ENCODE measurements at places on chromosomes 5 and 9.

- DNase-seq, result no peak
These were observed 2.9 kb downstream of the NTNG2 start for GRCh38 chr9:132164604-132165362.

DNA sequence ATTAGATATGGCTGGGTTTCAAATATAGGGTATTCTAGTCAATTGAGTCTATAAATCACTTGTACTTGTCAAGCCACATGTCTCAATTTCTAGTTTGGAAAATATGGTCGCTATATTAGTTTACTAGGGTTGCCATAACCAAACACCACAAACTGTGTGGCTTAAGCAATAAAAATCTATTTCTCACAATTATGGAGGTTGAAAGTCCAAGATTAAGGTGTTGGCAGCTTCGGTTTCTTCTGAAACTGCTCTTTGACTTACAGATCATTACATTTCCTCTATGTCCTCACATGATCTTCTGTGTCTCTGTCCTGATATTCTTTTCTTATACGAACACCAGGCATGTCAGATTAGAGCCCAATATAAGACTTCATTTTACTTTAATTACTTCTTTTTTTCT, 55.8 kb upstream of the BASP1 start:
- DNase-seq, result no peak

- no peak for DNase-seq
These were observed 180.1 kb downstream of the MACROH2A1 start for GRCh38 chr5:135218790-135219568.

DNA sequence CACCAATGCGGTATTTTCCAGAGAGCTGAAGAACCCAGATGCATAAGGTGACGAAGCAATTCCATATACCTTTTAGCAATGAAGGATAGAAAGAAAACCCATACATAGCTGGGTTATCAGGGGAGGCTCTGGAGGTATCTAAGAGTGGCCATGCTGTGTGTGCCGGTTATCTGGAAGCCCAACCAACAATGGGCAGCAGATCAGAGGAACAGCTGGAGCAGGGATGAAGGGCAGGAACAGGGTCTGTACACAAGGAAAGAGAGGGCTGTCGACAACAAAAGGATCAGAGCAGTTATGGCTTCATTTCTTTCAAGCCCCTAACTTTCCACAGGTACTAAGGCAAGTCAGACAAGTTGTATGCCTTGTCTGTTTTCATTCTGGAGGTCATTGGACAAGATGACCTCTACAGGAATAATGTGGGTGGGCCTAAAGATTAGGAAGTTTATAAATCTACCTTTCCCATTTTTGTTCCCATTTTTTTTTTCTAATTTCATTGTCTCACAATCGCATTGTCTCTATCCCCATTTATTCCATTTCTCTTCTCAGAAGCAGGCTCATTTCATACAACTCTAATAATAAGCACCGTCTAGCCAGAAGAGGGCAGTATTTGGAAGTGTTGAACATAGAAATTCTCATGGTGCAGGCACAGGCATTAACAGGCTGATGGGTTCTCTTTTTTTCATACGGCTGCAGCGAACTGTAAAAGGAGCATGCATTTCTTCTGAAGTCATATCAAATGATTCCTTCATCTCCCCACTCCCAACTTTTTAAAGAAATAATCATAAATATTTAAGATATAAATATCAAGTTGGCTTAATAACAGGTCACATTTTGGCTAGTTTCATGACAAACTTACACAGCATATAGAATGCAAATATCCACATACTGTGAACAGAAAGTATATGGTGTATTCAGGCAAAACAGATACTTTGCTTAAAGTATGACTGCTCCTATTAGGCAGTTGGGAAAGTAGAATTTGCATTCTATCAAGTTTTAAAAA, 63.5 kb downstream of the ZNF474 start:
- peak; percentile 68 for DNase-seq

- no peak for DNase-seq
These were observed 103.3 kb downstream of the ZSWIM6 start for GRCh38 chr5:61435368-61435767.

DNA sequence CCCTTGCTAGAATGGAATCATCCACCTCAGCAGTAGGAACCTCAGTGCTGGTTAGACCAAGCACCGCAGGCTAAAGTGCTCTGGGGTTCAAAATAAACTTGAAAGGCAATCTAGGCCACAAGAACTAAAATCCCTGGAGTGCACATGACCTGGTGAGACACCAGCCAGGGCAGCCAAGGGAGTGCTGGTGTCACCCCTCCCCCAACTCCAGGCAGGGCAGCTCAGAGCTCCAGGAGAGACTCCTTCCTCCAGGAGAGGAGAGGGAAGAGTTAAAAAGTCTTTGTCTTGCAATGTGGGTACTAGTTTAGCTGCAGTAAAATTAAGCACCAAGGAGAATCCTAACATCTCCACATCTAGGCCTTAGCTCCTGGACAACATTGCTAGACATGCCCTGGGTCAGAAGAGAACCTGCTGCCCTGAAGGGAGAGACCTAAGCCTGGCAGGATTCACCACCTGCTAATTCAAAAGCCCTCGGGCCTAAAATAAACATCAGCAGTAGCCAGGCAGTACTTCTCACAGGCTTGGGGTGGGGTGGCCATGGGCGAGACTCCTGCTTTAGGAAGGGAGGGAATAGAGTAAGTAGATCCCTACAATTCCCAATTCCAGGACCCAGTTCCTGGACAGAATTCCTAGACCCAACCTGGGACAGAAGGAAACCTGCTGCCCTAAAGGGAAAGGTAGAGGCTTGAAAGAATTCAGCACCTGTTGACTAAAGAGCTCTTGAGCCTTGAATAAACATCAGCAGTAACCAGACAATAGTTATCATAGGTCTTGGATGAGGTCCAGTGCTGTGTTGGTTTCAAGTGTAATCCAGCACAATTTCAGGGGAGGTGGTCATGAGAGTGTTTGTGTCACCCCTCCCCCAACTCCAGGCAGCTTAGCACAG, 25.8 kb downstream of the UGT3A2 start:
- DNase-seq, result no peak

DNA sequence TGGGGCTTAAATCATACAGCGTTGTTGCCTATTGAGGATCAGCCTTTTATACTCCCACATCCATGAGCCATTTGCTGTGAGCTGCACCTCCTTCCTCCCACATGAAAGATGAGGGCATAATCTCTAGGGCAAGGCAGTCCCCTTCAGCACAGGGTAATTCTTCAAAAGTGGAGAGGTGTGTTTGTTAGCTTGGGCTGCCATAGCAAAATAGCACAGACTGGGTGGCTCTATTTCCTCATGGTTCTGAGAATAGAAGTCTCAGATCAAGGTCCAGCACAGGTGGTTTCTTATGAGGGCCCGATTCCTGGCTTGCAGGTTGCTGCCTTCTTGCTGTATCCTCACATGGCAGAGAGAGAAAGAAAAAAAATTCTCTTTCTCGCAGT, 121.8 kb upstream of the SLC12A2 start:
- no peak for DNase-seq

DNA sequence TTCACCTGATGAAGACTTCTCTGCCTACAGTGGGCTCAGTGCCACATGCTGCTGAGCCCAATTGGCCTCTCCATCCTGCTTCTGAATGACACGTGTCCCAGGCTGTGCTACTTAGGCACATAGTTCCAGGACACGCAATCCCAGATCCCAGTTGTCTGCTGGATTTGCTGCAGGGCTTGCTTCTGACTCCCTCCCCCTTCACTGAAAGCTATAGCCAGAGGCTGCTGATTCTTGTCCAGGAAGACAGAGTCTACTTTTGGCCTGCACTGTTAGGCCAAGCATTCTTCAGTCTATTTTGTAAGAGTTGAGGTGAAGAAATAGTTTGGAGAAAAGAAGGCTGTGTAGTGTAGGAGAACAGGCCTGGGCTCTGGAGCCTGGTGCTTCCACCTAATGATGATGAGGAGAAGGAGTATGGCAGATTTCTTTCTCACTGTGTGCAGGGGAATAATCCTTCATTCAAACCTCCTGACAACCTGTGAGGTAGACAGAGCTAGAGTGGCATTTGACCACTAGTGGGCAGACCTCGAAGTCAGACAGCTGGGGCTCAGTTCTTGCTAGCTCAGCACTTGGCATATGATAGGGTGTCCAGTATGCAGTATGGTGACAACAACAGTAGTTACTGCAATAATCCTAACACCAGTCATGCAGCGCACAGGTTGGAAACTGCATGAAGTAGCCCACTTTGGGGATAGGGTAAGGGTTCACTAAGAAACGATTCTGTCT, 19.5 kb upstream of the ASPN start:
- DNase-seq, result peak; percentile 60

DNA sequence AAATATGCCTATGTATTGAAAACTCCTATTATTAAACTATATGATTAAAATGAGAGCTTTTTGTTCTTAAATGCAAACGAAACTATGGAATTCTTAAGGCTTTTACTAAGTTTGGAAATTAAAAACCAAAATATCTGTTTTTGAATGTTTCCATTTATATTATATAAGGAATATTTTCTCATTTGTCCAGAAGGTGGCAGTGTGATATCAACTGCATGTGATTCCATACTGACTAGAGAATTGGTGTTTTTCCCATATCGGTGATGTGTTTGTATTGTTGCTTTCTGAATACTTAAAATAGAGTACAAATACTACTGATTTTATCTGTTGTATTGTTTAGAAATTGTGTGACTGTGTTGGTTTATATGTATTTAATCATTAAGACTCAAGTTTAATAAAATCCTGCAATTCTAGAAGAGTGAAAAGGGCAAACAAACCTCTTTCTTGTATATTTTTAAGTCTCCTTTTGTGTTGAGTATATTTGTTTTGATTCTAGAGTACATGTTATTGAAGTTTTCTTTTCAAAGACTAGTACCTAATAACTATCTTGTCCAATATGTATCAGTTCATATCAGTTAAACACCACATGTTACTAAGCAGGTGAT, 320.8 kb downstream of the CCDC171 start:
- peak; percentile 55 for DNase-seq

DNA sequence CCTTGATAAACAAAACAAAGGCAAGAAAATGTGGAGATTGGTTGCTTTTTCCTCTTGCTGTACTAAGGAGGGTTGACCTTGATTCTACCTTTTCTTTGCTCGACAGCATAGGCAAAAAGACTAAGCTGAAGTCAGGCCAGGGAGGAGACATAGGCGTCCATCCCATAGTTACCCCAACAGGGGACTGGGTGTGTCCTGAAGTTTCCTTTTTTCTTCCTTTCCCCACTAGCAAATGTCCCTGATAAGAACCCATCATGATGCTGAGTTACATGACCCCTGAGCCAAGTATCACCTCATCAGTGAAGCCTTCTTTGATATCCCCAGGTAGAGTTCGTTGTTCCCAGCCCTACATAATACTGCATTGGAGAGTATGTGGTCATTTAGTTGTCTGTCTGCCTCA, 9.9 kb upstream of the SHROOM1 start:
- no peak for DNase-seq

DNA sequence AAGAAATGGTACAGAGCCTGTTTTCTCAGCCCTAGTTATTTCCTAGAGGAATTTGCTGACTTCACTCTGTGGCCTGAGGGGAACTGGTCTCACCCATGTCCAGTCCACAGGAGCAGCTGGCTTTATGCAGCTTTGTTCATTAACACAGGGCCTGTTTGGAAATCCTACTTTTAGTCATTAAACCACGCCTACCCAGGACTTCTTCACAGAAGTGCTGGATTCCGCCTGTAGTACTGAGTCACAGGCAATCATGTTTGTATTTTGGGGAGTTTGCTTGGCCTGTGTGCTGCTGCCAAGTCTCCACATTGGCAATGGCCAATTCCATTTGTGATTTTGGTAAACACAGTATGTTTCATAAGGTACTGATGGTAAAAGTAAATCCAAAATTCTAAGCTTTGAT, 52.8 kb downstream of the CTNND2 start:
- no peak for DNase-seq

- DNase-seq, result no peak
These were observed 1193.5 kb downstream of the DTWD2 start for GRCh38 chr5:117794847-117795246.

GRCh38 chr5:29321591-29321990, 1871.9 kb upstream of the CDH6 start:
- no peak for DNase-seq

- no peak for DNase-seq
These were observed 114.0 kb downstream of the DNAH5 start for GRCh38 chr5:13830536-13830935.

- no peak for DNase-seq
These were observed 58.1 kb downstream of the ALDH7A1 start for GRCh38 chr5:126536874-126537273.

DNA sequence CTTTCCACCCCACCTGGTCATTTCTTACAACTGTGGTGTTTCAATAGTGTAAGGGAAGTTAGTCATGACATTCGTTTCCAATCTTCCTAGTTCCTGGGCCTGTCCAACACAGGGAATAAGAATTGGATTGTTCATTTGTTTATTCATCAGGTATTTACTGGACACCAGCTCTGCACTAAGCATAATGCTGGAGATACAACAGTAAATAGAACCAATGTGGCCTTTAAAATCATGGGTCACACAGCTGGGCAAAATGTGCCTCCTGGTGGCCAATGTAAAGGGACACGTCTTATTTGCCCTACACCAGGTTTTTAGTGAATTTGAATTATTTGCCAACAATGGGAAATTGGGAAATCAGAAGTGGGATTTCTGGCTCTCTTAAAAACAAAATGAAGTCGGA, 10.4 kb downstream of the ABLIM3 start:
- no peak for DNase-seq

- no peak for DNase-seq
These were observed 66.8 kb downstream of the SLC38A9 start for GRCh38 chr5:55645304-55645703.

GRCh38 chr9:95406121-95406520, 88.6 kb upstream of the FANCC start:
- DNase-seq, result no peak

- no peak for DNase-seq
These were observed 4.7 kb upstream of the TMEM141 start for GRCh38 chr9:136786451-136786850.

- no peak for DNase-seq
These were observed 4.1 kb upstream of the SPOUT1 start for GRCh38 chr9:128833696-128834095.

DNA sequence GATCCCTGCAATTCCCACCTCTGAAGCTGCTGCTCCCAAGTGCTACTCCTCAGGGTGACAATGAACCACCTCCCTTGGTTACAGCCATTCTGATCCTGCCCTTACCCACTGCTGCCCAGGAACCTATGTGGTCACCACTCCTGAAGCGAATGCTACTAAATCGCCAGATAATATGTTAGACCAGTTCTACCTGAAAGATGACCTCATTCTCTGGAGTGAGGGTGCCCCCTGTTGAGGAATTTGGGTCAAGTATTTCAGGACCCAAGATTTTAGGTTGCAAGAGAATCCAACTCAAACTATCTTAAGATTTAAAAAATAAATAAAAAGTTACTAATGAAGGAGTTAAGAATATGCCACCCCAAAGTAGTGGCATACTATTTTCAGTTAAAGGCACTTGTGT, 5.8 kb upstream of the SNAPC3 start:
- peak; percentile 56 for DNase-seq

- DNase-seq, result no peak
These were observed 380.9 kb downstream of the TLE1 start for GRCh38 chr9:81308404-81308803.

GRCh38 chr9:122468735-122469134, 9.0 kb downstream of the OR1J1 start:
- DNase-seq, result no peak

DNA sequence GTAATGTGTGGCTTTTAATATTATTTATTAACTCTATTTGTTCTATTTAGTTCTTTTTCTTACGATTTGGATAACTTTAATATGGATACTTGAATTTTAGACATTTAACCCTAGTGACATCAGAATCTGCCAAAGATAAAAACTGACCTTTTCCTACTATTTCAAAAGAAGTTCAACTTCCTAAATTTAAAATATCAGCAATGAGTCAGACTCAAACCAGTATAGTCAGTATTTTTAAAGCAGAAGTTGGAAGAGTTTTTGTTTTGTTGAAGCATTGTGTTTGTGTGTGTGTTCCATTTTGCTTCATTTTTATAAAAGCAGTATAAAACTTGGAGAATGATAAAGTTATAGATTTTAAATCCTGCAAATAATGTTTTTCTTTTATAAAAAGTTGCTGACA, 251.8 kb upstream of the RASA1 start:
- no peak for DNase-seq

Data from GM12865 (cell line).